ENCODE measurements at places on chromosomes 11 and 22.

DNA sequence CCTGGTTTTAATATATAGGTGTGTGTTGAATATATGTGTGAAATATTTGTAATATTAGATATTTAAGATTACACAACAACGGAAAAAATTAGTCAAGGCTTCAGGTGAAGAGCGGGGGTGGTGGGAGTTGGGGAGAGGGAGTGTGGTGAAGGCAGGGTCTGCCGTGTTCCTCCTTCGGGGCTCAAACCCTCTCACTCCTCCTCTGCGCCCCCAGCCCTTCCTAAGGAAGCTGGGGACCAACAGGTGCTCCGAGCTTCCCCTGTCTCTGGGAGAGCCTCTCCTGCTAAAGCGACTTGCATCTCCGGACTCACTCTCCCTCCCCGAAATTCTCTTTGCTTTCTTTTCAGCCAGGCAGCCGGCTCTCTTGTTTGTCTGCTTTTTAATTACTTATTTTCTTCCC, 960 bp upstream of the CADM1 start:
- DNase-seq, result no peak

- DNase-seq, result no peak
Measured at GRCh38 chr11:97856666-97857065, 1164.1 kb upstream of the CNTN5 start.

- no peak for DNase-seq
Measured at GRCh38 chr11:18056561-18057181, 10.6 kb upstream of the TPH1 start.

DNA sequence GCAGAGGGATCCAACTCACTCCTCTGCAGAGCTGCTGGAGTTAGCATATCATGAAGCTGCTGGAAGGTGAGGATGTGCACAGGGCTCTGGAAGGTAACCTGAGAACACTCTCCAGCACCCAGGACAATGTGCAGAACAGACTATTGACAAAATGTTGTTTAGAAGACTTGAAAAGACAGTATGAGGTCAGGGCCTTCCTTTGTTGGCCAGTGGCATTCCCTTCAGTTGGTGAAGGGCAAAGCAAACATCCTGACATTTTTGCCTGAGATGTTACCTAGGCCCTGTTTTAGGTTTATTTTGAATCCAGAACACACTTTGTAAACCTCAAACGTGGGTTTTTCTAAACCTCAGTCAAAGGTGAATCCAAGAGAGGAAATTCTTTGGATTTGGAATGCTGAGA, 67.8 kb downstream of the DEPDC5 start:
- DNase-seq, result no peak

DNA sequence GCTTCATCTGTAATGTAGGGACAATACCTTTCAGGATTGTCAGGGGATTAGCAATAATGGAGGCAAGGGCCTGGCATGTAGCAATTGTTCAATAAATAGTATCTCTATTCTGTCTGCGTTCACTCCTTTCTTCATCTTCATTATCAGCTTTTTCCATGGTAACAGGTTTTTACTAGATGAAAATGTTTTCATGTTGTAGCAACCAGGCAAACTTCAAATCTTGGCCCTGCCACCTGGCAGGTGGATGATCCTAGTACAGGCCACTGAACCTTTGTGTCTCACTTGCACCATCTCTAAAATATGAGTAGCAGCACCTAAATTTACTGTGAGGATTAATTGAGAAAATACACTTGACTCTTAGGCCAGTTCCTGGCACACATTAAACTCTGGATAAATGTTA, 83.4 kb downstream of the SWAP70 start:
- DNase-seq, result no peak

- DNase-seq, result no peak
Measured at GRCh38 chr11:99171330-99171729, 150.6 kb downstream of the CNTN5 start.

DNA sequence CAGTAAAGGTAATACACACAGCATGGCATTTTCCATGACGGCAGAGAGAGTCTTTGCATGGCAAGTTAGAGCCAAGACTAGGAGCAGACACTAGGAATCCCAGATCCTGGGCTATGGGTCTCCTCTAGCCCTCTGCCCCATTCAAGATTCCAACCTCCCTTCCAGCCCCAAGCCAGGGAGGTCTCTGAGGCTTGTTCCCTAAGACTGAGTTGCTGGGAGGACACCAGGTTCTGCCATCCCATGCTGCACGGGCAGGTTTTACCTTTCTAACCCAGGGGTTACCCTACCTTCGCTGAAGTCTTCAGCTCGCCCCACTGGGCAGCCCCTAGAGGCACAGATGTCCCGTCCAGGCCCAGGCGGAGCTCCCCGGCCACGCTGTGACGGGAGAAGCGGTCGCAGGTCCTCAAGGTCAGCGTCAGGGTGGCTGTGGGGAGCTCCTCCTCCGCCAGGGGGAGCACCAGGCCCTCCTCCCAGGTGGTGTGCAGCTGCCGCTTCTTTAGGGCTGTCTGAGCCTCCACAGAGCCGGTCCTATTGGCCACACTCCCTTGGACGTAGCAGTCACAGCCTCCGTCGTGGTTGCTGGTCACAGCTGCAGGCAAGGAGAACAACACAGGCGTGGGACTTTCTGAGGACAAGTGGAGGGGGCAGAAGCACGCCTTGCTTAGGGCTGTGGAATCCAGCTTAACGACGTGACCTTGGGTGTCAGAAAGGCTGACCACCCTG, 33.8 kb downstream of the SYT13 start:
- DNase-seq, result no peak

GRCh38 chr22:22756109-22756508, 111.7 kb downstream of the GGTLC2 start:
- no peak for DNase-seq

- no peak for DNase-seq
Measured at GRCh38 chr11:108835624-108836023, 170.8 kb downstream of the DDX10 start.

- DNase-seq, result no peak
Measured at GRCh38 chr11:128563308-128563707, 24.1 kb downstream of the ETS1 start.

- no peak for DNase-seq
Measured at GRCh38 chr11:122979103-122979814, 2.4 kb downstream of the BSX start.

GRCh38 chr22:37021710-37022482, 2.4 kb downstream of the MPST start:
- no peak for DNase-seq

- no peak for DNase-seq
Measured at GRCh38 chr11:133053124-133053776, 479.1 kb downstream of the OPCML start.

- DNase-seq, result no peak
Measured at GRCh38 chr22:32693102-32693501, 108.4 kb upstream of the TIMP3 start.

- DNase-seq, result no peak
Measured at GRCh38 chr22:39686178-39686620, 115.6 kb downstream of the CACNA1I start.

GRCh38 chr11:130726234-130727037, 189.8 kb downstream of the SNX19 start:
- DNase-seq, result no peak

DNA sequence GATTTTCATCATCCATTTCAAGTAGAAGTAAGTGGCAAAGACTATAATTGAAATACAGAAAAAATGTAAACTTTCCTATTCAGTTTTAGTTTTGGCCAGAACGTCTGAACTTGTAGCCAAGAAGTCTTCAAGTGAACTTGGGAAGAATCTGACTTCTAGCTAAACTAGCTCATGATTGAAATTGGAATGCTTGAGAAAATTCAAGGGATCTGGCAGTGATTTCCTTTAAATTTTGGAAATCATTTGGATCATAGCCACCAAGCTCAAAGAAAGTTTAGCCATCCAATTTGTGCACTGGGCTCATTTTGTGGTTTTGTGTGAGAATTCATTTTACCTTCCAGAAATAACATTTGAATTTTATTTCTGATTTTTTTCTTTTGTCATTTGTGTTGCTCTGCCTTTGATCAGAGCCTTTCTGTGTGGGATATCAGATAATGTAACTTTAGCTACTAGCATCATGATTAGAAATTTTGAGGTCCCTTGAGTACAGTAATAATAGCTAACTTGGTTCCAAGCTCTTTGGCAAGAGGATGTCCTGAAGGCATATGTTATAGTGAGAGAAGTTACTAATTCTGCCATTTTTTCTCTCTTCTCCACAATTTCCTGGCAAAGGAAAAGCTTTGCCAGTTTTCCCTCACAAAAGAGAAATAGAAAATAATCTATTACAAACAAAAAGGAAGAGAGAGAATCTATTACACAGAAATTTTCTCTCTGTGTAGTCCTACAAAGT, 2123.7 kb upstream of the RAG2 start:
- no peak for DNase-seq

DNA sequence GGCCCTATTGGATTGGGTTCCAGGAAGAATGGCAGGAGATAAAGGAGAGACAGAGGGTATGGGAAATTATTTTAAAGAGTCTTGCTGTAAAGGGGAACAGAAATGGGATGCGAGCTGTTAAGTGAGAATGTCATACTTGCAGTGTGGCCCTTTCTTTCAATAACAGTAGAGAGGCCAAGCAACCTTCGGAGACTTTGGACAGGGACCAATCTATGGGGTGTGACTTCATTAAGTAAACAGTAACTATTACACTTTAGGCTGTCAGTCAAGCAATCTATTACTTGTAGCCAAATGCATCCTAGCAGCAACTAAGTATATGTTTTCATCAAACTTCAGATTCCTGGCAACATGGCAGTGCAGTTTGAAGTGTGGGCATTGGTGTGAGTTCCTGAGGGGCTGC, 376.2 kb upstream of the LARGE1 start:
- DNase-seq, result no peak

DNA sequence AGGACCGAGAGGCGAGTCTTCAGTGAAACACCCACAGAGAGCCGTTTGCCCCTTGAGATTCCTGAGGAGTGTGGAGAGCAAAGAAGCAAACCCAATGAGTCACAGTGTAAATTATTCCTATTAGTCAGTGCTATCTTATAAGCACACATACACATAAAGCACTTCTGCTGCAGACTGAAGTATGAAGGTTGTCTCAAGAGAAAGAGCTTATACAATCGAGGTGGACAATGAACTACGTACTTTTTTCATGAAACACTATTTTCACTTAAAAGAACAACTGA, 37.3 kb downstream of the GALNT18 start:
- DNase-seq, result no peak

DNA sequence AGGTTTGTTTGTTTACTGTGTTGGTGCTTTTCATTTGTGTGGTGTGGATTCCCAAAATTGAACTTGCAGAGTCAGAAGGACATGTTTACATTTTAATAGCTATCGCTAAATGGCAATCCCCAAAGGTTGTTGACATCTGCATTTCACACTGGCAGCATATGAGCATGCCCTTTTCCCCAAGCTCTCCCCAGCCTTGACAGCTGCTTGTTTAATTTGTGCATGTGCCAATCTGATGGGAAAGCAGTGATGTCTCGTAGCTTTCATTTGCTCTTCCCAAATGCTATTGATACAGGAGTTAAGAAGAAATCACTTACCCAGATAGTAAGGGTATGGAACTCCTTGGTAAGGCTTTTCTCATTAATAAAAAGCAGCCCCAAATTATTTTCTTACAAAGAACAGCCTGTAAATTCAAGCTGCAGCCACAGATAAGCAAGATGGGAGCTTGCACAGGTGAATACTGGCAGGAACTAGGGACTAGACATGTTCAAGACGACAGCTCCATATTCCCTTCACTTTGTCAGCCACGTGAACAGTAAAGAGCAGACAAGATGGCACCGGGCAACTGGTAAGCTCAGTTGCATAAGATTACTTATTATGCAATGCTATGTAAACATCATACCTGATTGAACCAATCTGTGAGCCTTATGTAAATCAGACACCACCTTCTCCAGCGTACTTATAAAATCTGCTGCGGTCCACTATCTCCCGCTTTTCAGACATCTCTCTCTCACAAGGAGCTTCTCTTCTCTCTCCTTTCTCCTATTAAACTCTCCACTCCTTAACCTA, 87.4 kb downstream of the IGLL5 start:
- DNase-seq, result peak; percentile 73

DNA sequence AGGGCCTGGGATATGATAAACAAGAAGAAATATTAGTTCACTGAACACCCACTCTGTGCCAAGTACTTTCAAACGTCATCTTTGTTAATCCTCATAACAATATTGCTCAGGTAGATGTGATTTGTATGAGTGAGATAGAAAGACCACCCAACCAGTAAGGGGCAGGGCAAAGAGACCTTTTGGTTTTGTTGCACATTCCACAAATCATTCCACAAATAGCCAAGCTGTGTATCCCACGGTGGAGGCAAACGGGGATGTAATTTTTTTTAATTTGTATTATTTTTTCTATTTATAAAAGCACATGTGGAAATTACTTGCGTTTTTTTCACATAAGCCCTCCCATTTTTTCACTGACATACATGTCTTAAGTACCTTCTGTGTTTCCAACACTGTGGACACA, 29.0 kb downstream of the LAYN start:
- DNase-seq, result no peak

DNA sequence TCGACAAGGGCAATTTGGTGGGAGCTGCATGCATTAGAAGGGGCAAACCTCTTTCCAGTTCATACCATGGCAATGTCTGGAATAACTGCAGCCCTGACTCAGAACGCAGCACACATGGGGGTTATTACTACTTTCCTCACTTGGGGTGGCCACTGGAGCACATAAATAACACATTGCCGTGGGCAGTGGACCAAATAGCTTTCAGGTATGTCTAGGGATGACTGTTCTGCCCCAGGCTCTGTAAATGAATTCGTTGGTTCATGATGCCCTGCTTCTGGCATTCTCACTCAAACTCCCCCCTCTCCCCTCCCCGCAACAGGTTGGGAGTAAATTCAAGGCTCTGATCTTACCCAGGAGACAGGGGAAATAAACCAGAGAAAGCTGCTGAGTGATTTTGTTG, 238.0 kb upstream of the PLET1 start:
- no peak for DNase-seq

- DNase-seq, result no peak
Measured at GRCh38 chr11:46275964-46276641, 1.4 kb upstream of the CREB3L1 start.

DNA sequence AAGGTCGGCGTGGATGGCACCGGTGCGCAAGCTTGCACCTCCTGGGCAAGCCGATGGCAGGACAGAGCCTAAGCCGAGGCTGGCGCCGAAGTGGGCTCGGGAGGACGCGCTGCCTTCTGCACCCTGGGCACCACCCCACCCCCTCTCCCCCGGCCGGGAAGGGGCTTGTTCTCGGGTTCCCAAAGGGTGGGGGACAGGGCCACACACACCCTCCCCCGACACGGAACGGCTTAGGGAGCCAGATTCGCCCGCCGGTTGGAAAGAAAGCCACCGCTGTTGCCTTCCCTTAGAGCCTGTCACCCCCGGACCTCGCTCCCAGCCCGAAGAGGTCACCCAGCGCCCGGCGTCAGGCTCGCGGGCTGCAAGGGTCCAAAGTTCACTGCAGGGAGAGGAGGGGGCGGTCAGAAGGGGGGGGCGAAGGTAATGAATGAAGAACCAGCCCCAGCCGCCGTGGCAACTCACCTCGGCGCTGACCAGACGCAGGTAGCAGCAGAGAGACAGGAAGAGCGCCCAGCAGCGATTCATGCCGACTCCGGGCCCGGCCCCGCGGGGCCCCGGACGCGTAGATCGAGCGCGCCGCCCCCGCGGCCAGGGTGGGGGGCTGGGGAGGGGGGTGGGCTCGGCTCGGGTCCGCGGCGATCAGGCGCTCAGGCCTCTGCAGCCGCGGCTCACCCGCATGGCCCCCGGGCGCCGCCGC, 1.2 kb downstream of the PDGFB start:
- peak; percentile 61 for DNase-seq
